ENCODE measurements at places on chromosomes 1 and 21.

DNA sequence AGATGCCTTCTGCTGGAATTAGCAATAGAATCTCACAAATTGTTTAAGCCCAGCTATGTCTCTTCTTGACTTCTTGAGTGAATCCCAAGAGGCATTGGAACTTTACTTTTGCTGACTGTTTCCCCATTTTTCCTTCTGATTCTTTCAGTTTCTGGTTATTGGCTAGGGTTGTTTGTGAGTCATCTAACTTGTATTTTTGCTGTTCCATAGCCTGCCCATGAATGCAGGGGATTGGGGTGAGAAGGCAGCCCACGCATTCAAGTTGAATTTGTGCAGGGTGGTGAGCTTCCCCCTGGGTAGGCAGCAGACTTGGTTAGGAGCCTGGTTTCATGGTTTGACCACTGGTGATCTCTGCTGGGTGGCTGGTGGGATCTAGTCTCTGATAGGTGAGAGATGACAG, 10.4 kb upstream of the KLF17 start:
- DNase-seq = no peak

DNA sequence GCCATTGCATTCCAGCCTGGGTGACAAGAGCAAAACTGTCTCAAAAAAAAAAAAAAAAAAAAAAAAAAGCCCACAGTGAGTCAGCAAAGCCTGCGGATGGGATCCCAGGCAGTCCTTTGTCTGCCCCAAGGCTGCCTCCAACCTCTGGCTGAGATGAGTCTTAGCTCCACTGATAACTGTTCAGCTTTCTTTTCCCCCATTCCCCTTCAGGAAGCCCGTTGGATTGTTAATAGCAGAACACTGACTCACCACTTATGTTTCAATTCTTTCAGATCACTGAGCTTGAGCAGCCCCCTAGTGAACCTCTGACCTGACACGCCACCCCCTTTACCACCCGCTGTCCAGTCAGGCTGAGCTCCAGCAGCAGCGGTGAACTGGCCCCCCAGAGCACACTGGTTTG, 57.5 kb downstream of the ERG start:
- no peak for DNase-seq

- DNase-seq = no peak
Observed at GRCh38 chr1:30883389-30884172, 25.0 kb downstream of the SDC3 start.

GRCh38 chr1:56627019-56627635, 18.0 kb upstream of the PRKAA2 start:
- DNase-seq = no peak

DNA sequence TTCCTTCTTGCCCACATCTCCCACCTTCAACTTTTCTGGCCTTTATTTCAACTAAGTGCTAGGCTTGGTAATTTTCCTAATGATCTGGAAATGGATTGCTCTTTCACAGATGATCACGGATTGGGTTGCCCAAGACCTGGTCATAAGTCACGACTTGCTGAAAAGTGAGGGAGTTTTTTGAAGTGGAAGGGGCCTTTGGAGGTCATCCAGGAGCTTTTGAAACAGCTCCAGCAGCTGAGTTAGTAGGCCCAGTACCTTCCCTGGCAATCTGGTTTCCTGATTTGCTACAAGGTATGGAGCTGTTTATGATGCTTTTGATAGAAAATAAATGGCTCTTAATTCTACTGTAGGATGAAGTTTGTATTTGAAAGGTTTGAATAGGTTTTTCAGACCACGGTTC, 20.4 kb downstream of the GREM2 start:
- DNase-seq = no peak

DNA sequence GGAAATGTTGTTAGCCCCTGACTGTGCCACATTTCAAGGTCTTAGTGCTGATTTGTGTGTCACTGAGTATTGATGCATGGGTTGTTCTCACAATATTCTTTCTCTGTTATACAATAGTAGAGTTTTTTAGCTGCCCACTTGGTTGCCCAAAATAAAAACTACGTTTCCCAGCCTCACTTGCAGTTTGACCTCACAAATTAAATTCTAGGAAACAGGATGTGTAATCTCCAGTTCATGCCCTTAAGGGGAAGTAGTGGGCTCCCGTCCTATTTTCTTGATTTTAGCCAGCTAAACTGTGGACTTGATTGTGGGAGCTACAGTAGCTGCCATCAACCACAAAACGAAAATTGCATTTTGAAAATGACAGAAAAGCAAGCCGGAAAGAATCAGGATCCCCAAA, 27.3 kb upstream of the LAMC1 start:
- no peak for DNase-seq

GRCh38 chr21:29245104-29245643, 53.5 kb upstream of the BACH1 start:
- no peak for DNase-seq

GRCh38 chr1:173255214-173255813, 48.2 kb upstream of the TNFSF4 start:
- DNase-seq = no peak

DNA sequence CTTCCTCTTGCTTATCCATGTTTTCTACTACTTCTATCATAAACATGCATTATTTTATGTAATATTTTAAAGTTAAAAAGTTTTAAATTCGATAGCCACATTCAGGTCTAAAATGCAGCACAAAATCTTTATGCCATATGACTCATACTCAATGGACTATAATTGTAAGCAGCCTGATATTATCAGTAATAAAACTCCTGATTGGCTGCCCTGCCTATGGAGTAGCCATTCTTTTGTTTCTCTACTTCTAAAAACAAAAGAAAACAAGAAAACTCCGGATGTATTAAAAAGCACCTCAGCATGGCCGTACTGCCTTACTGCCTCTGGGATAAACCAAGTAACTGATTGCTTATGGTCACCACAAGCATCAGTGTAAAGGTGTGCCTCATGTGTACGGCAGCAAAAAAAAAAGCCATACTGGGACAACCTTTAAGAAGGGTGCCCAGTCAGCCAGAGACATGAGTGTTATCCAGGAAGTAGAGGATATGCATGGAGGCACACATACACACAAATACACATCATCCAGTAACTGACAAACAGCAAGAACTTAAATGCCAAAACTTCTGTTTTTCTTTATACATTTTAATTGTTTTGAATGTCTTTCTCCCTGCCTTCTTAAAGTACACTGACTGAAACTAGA, 9.2 kb downstream of the SLC35D1 start:
- no peak for DNase-seq

- DNase-seq = no peak
Observed at GRCh38 chr1:78070758-78071157, 25.0 kb downstream of the GIPC2 start.

GRCh38 chr1:108512239-108513043, 47.5 kb upstream of the EEIG2 start:
- no peak for DNase-seq

DNA sequence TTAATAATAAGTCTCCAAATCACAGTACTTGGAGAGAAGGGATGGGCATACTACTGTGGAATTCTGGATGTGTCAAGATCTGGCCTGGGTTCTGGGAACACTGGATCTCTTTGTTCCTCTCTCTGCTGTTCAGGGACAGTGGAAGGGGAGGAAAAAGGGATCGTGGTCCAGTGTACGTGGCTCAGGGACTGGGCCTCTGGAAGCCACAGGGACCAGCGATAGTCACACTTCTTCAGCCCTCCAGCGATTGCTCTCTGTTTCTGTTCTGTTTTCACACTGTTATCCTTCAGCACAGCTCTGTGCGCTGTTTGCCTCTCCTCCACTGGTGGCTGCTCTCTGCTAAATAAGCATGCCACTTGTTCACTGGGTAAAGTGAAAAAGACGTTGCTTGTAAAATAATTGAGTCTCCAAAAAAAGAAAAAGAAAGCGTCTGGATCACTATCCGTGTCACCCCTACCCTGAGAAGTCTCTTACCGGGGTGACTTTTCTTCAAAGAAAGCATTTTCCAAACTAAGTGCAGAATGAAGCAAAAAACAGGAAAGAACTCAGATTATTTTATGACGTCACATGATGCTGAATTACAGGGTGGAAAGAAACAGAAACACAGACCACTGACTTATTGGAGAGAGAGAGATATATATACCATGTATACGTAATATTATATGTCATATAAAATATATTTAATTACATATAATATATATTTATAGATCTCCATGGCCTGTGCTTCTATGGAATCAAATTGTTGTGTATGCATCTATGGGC, 279.4 kb downstream of the RGS7 start:
- no peak for DNase-seq

- no peak for DNase-seq
Observed at GRCh38 chr1:48610628-48611542, 138.9 kb upstream of the SPATA6 start.

GRCh38 chr21:34623516-34623915, 8.6 kb upstream of the RCAN1 start:
- no peak for DNase-seq

DNA sequence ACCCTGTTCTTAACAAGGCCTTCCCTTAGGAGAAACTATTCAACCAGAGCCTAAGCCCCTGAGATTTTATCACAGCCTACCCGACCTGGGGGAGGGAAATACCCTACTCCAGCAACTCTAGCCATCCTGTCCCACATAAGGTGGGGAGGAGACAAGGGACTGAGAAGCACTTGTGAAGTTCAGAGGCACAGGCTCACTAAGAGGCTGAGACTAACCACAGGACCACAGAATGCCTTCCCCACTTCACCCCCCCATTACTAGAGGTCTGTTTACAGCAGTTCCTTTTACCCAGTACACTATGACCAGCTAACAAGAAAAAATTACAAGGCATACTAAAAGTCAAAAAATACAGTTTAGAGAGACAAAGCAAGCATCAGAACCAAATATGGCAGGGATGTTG, 86.8 kb downstream of the TEX35 start:
- no peak for DNase-seq

GRCh38 chr1:68225781-68226180, 6.5 kb downstream of the WLS start:
- no peak for DNase-seq

GRCh38 chr1:89631816-89632656, 884 bp upstream of the LRRC8C start:
- no peak for DNase-seq

DNA sequence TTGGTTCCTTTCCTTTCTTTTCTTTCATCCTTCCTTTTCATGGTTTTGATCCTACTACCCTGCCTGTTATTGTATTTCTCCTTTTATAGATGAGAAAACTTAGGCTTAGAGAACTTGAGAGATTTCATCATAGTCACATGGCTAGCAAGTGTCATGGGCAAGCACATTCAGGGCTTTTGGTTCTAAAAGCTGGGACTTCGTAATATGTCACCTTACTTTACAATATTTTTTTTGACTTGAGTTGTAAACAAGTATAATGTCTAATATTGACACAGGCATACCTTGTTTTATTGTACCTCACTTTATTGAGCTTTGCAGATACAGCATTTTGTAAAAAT, 70.7 kb downstream of the MTR start:
- no peak for DNase-seq

- no peak for DNase-seq
Observed at GRCh38 chr1:182054698-182055326, 6.7 kb downstream of the ZNF648 start.

DNA sequence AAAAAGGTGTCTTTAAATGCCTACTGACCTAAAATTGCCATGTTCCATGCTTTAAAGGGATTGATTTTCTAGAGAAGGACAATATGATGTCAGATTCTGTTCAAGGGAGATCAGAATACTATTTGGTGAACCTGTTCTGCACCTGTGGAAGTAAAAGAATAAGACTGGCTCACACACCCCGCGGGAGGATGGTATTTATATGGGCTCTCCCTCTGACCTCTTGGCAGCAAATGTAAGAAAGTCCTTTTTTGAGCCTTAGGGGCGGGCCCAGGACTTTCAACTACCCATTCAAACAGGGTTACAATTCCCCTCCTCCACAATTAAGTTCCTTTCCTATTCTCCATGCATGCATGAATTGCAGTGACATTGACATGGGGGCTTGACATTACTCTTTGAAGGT, 42.1 kb downstream of the WASF2 start:
- DNase-seq = no peak

DNA sequence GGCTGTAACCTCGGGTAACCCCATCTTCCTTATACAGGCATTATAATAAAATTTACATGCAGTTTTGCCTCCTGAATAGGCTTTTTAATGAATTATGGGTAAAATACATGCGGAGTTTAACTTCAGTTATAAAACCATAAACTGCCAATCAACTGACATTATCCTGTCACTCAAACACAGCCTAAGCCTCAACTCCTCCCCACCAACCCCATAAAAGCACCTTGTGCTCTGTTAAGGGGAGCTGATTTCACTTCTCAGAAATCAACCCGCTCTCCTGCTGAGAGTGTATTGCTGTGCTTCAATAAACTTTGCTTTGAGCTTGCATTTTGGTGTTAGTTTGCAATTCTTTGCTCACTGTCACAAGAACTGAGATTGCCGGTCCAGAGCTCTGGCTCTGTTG, 1812.2 kb downstream of the BRINP3 start:
- no peak for DNase-seq

GRCh38 chr1:193552274-193552673, 365.9 kb upstream of the B3GALT2 start:
- DNase-seq = no peak

GRCh38 chr1:193919827-193920226, 733.4 kb upstream of the B3GALT2 start:
- no peak for DNase-seq

DNA sequence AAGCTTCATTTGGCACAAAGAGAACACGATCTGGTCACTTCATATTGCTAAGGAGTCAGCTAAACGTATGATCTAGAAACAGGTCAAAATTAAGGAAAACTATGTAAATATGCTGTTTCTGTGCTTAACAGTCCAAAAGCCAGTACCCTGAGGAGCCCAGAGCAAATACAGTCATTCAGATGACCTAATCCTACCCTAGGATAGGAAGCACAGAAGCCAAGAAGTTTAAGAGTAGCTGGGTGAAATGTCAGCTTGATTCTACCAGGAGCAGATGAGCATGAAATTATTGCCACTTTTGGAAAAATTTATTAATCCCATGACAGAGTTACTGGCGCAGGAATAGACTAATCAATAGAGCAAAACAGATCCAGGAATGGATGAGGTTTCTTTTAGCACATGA, 18.3 kb downstream of the SORT1 start:
- no peak for DNase-seq

DNA sequence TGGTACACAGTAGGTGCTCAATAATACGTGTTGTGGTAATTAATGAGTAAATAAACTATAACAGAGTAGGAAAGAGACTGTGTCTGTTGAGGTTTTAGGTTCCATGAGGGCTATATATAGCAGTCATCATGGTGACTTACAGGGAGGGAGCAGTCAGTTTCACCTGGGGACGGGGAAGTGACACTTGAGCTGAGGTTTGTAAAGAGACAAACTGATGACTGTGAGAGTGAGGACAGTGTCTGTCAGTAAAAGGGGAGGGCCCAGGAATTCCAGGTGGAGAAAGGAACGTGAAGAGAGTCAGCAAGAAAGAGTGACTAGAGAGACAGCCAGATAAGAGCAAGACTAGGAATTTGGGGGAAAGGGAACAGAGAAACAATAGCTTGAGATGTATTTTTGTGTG, 30.2 kb downstream of the ABCA4 start:
- no peak for DNase-seq

GRCh38 chr1:19448491-19449439, 36.6 kb downstream of the CAPZB start:
- peak; percentile 61 for DNase-seq
